Activated CD4-positive, alpha-beta T cell treated with anti-CD3 and anti-CD28 coated beads, Interleukin-2, amount 50 U/mL, for 4 hours (primary cell): ENCODE measurements at places on chromosomes 2 and 18.

DNA sequence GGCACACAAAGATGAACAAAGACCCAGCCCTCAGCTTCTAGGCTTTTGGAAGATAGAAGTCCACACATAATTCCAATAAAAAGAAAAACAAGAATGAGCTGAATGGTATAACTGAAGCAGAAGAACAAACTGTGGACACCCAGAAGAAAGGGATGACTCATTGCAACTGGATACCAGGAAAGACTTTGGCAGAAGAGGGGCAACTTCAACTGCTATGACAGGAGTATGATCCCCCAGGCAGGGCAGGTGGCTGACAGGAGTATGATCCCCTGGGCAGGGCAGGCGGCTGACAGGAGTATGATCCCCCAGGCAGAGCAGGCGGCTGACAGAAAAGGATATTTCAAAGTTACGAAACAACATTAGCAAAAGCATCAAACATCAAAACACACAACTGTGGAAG is 21.6 kb downstream of the PID1 start:
- no peak for DNase-seq

DNA sequence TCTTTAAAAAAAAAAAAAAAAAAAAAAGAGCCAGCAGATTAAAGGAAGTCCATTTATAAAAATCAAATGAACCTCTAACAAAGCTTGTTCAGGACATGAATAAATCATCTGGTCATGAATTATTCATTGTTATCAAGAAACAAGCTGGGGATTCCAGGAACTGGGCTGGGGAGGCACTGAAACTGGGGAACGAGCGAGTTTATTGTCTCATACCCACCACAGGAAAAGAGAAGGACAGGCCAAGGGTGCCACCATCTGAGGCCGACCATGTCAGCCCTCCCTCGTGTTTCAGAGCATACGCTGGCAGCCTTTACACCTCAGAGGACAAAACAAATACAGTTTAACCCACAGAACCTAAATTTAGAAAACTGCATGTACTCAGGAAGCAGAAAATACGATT is 164.2 kb downstream of the VWC2L start:
- no peak for DNase-seq

DNA sequence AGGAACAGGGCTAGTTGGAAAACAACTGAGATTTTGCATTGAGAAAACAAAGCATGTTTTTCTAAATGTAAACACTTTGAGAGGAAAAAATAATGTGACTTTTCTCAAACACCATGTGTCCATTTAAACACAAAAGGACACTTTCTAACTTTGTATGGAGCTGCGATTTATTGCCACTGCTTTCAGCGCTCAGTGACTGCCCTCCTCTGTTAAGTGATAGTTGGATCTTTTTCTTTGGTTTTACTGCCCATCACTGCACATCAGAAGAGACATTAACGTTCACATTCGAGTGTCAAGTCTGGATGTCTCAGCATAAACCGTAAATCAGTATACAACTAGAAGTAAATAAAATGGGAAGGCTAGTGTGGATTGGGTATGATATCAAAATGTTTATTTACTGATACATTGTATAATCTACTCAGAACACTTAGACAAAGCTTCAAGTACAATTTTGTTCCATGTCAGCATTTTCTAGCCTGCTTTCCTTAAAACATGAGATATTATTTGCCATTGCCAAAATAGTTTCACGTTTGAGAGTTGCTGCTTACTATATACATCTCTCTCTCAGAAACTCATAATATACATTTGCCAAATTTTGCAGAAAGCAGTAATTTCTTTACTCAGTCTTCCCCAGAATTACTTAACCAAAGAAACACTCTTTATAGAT is 237.6 kb downstream of the IKZF2 start:
- no peak for DNase-seq

DNA sequence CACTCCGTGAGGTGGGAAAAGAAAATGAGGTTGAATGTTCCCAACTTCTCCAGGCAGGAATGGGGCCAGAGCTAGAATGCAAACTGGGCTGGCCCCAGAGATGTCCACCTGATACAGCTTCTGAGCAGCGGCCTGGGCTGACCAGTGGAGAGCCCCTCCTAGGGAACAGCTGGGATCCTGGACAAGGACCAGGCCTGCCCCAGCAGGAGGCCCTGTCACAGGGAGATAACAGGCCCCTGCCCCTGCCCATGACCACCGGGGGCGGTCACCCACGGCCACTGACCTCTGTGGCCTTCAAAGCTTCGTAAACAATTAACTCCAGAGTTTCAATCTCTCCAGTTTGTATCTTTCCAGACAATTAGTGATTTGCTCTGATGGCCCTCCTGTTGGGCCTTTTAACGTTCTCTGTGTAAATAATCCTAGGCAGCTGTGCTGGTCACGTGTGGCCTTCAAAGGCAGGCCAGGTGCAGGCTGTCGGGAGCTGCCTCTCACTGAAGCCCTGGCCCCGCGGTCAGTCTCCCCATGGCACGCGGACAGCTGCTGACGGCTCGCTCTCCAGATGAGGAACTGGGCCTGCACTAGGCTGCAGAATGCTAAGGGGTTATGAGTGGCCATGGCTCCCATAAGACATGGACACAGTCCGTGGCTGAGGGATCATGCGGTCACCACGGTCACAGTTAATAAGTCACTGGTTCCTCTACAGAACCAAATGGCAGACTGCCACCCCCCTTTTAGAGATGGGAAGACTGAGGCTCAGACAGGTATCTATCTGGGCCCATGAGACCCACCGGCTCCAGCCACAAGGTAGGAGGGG is 9.2 kb downstream of the HS6ST1 start:
- DNase-seq: no peak

DNA sequence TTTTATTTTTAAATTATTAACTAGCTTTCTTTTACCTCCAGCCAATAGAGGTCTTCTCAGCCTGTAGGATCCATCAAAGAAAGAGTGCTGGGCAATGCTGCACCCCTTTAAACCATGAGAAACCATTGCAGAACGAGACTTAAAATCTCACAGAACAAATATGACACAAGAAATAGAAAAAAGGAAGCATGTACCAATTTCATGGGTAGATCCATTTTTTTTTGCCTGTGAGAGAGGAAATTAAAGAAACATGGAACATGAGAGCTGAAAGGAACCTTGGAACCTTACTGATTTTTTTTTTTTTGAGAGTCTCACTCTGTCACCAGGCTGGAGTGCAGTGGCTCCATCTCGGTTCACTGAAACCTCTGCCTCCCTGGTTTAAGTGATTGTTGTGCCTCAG is 14.0 kb downstream of the HRH4 start:
- no peak for DNase-seq

DNA sequence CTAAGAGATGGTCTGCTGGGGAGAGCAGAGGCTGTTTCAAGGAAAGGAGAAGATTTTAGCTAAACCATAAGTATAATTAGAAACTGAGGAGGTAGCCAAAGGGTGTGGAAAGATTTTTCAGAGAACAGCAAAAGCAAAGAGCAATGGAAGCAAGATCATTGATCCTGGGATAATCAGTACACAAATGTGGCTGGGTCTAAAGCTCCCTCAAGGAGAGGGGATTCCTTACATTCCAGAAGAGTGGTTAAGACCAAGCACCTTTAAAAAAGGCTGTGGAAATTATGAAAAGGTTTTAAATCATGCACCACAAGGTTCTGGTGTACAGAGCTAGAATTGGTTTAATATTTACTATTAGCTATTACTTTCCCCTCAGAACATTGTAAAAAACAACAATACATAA is 246.0 kb upstream of the UBE2E3 start:
- no peak for DNase-seq

DNA sequence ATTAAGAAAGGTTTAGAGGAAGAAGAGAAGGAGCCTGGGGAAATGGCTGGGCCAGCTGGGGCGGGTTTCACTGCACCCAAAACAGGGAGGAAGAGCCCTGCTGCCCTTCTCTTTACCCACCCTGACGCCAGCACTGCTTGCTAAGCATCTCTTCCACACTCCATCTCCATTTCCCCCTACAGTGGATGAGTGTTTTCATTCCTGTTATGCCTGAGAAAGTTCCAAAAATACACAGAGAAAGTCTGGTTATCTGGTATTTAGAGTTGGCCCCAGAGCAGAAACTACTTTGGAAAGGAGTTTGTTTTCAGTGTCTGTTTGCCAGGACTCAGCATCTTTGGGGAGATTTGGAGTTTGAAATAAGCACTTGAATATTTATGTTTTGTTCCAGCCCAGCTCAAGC is 451.0 kb downstream of the SLC4A3 start:
- no peak for DNase-seq

- no peak for DNase-seq
Measured at GRCh38 chr2:224666951-224667553, 49.1 kb downstream of the CCDC195 start.

DNA sequence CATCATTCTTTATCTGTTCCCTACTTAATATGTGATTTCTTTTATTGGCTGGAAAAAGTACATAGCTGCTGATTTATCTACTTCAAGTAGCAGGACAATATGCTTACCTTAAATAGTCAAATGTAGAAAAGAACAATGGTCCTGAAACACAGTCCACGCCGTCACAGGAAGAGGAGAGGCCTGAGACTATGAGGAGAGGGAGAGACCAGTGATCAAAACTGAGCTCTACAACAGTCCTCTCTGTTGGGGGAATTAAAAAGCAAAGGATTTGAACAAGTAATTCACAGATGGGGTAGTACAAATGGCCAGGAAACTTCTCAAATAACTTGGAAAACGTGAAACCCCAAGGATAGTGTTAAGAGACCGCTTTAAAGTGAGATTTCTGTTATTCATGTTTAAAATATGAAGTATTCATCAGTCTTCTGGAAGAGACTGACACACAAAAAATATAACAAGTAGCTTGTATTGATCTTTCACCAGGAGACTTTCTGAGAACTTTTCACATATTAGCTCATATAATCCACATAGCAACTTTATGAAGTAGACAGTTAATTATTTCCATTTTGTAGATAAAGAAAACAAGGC is 20.2 kb downstream of the SCYGR8 start:
- no peak for DNase-seq
